Neuronal stem cell (in vitro differentiated cells): ENCODE measurements at places on chromosomes 12 and 14.

- DNase-seq, result no peak
Observed at GRCh38 chr12:54697851-54698250, 49.7 kb upstream of the DCD start.

DNA sequence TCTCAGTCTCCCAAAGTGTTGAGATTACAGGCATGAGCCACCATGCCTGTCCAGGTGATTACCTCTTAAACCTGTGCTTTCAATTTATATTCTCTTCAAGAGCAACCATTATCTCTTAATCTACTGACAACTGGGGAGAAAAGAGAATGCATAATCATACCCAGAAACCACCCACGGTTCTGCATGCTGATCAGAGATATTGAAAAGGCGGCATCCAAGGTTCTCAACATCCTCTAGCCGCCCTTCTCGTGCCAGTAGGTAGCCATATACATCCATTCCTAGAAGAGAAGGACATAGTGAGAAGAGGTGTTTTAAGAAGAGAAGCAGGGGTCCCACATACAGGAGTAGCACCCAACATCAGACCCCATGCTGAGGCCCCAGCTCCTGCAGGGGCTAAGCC, 20.8 kb downstream of the ANAPC7 start:
- DNase-seq, result no peak

DNA sequence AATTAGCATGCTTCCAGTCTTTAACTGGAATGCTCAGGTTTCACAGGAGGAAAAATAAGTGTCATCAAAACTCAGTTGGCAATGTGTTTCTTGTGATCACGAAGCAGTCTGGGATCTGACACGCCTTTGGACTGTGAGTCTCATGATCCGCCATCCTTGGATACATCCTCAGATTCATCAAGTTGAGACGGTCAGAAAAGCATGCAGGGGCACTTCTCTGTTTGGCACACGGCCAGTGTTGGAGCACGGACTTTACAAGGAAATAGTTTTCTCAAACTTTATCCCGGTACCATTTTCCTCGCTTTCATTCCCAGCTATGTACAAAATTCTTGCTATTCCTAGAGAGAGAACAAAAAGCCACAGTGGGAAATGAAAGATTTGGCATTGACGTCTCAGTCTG, 88.4 kb upstream of the PARP11 start:
- no peak for DNase-seq

DNA sequence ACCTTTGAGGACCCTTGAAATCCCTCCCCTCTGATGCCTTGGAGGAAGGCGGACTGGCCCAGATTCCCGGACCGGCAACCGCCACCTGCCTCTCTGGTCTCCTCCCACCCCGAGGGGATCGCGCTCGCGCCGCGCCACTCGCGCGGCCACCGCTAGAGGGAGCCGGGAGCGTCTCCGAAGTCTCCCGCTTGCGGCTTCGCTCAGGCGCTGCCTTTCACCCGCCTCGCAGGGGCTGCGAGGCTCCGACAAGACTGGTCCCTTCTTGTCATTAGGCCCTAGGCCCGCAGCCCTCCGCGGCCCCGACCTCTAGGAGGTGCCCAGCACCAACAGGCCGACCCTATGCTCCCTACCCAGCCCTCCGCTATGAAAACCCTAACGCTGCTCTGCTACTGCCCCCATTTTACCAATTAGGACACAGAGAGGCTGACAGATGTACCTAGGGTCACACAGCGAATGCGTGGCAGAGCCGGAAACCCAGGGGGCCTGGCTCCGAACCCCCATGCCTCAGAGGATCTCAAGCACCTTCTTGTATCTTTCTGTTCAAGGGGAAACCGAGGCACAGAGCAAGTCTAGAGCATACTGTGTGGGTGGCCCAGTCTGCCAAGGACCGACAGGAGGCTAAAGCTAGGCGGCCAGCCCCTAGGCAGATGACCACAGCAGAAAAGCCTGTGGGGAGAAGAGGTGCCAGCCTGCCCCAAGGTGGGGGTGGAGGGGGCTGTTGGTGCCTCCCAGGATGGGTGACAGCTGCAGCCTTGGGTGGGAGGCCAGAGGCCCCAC, 21.4 kb upstream of the VSX2 start:
- peak; percentile 71 for DNase-seq

GRCh38 chr14:42047421-42048055, 440.9 kb downstream of the LRFN5 start:
- DNase-seq, result no peak

DNA sequence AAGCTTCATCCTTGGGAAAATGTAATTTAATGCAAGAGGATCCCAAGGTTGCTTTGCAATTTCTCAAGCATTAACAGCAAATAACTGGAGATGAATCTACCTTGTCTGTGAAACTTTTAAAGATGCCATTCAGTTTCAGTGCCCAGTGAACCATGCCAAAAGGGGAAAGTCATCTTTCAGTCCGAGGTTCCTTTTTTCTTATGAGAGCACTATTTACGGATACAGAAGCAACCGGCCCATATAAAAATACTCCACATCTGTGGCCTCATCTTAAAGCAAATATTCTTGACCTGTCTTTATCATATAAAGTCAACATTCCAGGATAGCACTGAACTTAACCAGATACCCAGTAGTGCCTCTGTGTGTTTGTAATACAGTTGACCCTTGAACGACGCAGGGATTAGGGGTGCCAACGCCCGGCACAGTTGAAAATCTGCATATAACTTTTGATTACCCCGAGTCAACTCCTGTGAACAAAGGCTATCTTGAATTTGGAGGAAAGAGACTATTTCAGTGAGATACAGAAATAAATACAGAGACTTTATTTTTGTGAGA, 209.4 kb downstream of the PCNX1 start:
- DNase-seq, result no peak
